Nephron progenitor cell (in vitro differentiated cells): ENCODE measurements at places on chromosomes 2 and 18.

DNA sequence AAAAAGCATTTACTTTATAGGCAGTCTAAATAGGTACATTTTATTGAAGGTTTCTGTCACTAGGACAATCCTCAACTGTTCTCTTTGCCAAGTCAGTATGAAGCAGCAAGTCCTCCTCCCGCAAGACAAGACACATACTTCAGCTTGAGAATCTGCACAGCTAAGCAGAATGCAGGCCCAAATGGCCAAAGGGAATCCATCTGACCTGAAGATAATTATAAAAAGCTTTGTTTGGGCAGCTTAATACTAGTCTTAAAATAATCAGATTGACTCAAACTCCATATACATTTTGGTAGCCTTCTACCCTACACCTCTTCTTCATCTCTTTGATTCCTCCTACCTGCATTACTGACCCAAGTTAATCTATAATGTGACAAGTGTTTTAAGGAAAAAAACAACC is 1.8 kb downstream of the LANCL1 start:
- no peaks in the 10 kb centered on the region for H3K27me3 ChIP-seq
- H3K27ac ChIP-seq = no peak overlapping the region

DNA sequence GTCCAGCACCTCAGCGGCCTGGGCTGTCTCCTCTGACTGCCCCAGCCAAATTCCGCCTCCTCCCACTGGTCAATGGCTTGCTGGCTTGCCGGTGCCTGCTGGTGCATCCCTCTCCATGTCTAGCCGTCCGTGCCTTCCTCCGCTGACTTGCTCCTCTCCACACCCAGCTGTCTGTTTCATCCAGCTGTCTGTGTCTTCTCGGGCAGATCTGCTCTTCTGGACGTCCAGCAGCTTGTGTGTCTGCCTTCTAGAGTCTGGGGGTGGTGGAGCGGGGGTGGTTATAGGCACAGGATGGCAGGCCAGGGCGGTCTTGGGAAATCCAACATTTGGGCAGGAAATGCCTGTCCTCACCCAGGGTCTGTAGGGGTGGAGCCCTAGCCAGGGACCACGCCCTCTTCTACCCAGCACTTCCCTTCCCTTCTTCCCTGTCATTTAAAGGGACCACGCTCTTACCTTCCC is 369.2 kb downstream of the GALNT13 start:
- H3K4me1 ChIP-seq = no peaks in the 10 kb centered on the region
- no peaks in the 10 kb centered on the region for H3K36me3 ChIP-seq
- no peak for DNase-seq
- peaks cover 5% of the 10 kb centered on the region for H3K27me3 ChIP-seq

DNA sequence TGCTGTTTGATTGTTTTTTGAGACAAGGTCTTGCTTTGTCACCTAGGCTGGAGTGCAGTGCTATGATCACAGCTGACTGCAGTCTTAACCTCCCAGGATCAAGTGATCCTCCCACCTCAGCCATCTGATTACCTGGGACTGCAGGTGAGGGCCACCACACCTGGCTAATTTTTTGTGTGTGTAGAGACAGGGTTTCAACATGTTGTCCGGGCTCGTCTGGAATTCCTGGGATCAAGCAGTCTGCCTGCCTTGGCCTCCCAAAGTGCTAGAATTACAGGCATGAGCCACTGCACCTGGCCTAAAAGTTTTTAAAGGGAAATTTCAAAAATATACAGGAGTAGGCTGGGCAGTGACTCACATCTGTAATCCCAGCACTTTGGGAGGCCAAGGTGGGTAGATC is 22.4 kb downstream of the CARF start:
- H3K36me3 ChIP-seq = peaks cover 53% of the 10 kb centered on the region
- H3K27me3 ChIP-seq = no peaks in the 10 kb centered on the region
- no peak for DNase-seq
- H3K4me1 ChIP-seq = no peaks in the 10 kb centered on the region

DNA sequence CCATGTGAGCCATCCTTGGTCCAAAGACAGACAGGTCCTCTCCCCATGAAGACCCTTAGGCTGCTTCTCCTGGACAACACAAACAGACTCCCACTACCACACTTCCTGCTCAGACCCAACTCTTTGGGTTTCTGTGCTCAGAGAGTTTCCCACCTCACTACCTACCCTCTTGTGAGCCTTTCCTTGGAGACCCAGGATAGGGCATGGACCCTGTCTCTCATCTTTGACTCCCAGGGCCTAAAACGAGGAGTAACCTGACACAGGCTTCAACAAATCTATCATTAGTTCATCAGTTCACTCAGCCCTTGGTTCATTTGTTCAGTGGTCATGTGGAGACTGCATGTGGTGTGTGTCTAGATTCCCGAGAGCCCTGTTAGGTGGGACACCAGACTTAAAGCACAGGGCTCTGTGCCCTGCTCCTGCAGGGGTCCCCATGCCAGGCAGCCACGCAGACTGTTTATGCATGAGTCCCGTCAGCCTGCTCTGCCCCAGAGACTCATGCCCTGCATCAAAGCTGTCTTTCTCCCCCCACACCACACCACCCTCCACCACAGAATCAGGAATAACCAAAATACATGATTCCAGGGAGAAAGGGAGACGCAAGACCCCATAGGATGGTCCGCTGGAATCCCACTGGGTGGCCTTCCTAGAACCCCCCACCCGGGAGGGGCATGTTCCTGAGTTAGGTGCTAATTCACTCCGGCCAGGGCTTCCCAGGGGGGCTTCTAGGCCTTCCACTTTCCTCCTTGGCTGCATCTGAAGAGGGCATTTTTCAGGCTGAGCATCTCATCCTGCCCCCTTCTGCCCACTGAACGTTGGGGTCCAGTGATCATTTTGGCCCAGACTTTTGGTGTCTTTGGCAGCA is 100.2 kb upstream of the TEX51 start:
- no peak overlapping the region for H3K4me3 ChIP-seq
- peaks cover 3% of the 10 kb centered on the region for H3K4me1 ChIP-seq
- no peak for DNase-seq
- H3K36me3 ChIP-seq = no peaks in the 10 kb centered on the region
- H3K27ac ChIP-seq = no peak overlapping the region
- peaks cover 10% of the 10 kb centered on the region for H3K27me3 ChIP-seq

DNA sequence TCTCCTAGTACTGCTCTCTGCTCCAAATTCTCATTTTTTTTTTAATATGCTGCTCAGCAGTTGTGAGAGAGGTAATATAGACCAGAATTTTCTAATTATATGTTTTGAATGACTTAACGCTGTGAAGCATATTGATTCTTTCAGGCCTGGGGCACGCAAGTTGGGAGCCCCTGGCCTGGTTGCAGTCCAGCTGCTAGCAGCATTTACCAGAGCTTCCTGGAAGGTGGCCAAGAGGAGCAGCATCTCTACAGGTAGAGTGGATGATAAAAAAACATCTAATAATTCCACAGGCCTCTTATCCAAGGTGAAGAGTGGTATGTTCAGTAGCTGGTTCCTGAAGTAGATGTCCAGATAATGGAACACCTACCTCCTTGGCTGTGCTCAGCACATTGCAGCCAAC is 7.3 kb upstream of the UGP2 start:
- H3K27ac ChIP-seq = no peak overlapping the region
- no peaks in the 10 kb centered on the region for H3K36me3 ChIP-seq
- peaks cover under 1% of the 10 kb centered on the region for H3K4me1 ChIP-seq
- DNase-seq = no peak

- peaks cover 15% of the 10 kb centered on the region for H3K27me3 ChIP-seq
- H3K36me3 ChIP-seq = no peaks in the 10 kb centered on the region
- DNase-seq = no peak
- H3K27ac ChIP-seq = no peak overlapping the region
- H3K4me1 ChIP-seq = peaks cover 8% of the 10 kb centered on the region
- no peak overlapping the region for H3K4me3 ChIP-seq
Observed at GRCh38 chr2:113135317-113135716, 7.9 kb downstream of the IL1RN start.

DNA sequence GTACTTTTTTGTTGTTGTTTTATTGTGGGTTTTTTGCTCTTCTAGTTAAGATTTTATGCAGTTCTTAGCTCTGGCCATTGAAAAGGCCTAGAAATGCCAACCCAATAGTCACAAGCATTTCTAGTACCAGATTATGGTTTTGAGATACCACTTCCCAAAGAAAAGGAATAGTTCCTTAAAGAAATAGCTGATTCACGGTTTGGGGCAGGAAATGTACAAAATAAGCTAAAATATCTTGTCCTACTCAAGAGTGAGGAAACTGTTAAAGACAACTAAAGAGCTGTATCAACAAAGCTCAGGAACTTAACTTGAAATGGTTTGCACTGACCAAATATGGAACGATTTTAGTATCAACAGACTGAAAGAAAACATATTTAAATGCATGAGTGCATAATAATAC is 35.4 kb downstream of the PGAP1 start:
- DNase-seq = no peak
- no peaks in the 10 kb centered on the region for H3K27me3 ChIP-seq
- no peaks in the 10 kb centered on the region for H3K4me1 ChIP-seq
- no peak overlapping the region for H3K27ac ChIP-seq

GRCh38 chr18:22115573-22115972 is 53.8 kb upstream of the GATA6 start:
- H3K4me1 ChIP-seq = peaks cover 16% of the 10 kb centered on the region
- no peaks in the 10 kb centered on the region for H3K27me3 ChIP-seq
- no peak for DNase-seq

- H3K27ac ChIP-seq = no peak overlapping the region
- peaks cover 10% of the 10 kb centered on the region for H3K4me1 ChIP-seq
- no peaks in the 10 kb centered on the region for H3K36me3 ChIP-seq
Observed at GRCh38 chr2:157055660-157056199, 201.8 kb upstream of the GALNT5 start.

DNA sequence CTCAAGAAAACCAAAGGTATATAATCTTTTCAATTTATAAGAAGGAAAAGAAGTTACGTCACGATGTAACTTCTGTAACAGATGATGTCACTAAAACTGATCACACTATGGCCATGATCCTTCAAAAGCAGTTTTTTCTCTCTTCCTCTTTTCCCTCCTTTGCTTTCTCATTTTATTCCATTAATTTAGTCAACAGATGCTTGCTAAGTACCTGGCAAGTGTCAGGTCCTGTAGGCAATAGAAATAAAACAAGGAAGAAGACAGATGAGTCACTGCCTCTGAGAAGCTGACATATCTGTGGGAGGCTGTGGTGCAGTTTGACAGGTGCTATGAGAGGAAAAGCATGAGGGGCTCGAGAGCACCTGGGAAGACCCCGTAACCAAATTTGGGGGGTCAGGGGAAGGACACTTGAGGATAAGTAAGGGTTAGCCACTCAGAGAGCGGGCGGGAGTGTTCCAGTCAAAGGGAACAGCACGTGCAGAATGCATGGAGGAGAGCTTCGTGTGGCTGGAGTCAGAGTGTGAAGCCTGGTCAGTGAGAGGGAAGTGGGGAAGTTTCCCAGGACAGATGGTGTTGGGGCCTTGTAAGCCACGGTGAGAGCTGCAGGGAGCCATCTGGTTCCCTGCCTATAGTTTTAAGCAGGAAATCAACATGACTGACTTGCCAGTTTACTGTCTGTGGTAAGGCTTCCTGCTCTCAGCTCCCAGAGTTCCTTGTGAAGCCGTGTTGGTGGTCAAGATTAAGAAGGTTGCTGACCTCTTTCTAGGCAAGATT is 198.8 kb upstream of the FOSL2 start:
- DNase-seq = no peak
- H3K27ac ChIP-seq = peak overlapping the region; percentile 88
- H3K27me3 ChIP-seq = no peaks in the 10 kb centered on the region
- no peaks in the 10 kb centered on the region for H3K4me1 ChIP-seq
- H3K36me3 ChIP-seq = peaks cover 5% of the 10 kb centered on the region
- no peak overlapping the region for H3K4me3 ChIP-seq

DNA sequence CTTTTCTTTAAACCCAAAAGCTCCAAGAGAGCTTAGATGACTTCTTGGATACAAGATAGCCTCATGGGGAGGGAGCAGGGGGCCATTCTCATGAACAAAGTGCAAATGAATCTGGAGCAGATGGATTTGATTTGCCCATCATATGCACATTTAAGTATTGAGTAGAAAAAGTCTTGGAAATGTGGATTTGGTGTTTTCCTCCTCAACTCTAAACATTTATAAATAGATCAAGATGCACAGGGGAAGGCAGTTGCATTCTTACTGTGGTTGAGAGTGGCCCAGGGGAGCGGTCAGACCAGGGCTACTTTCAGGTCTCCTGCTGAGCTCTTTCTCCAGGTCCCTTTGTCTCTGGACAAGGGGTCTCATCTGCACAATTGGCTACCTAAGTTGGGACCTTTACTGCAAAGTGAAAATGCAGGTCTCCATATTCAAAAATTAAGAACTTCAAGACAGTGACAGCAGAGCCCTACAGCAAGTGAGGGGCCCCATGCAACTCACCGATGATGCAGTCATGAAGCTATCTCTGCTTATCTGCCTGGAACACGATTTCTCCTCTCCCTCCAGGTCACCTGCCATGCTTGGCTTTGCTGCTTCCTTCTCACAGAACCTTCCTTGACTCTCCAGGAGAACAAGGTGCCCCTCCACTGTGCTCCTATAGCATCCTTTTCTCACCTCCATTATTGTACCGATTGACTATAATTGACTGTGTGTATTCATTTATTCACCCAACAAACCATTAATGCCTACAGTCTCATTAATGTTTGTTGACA is 145.4 kb downstream of the LPIN1 start:
- no peaks in the 10 kb centered on the region for H3K4me1 ChIP-seq
- no peak overlapping the region for H3K4me3 ChIP-seq
- H3K36me3 ChIP-seq = peaks cover 6% of the 10 kb centered on the region
- no peak overlapping the region for H3K27ac ChIP-seq

- H3K36me3 ChIP-seq = no peaks in the 10 kb centered on the region
- peaks cover 39% of the 10 kb centered on the region for H3K4me1 ChIP-seq
- peaks cover 25% of the 10 kb centered on the region for H3K27me3 ChIP-seq
- no peak overlapping the region for H3K4me3 ChIP-seq
Observed at GRCh38 chr2:219423652-219424377, 5.6 kb downstream of the DES start.

- peaks cover 35% of the 10 kb centered on the region for H3K27me3 ChIP-seq
- peak overlapping the region; percentile 79 for H3K4me3 ChIP-seq
- H3K4me1 ChIP-seq = peaks cover 44% of the 10 kb centered on the region
- H3K36me3 ChIP-seq = peaks cover 9% of the 10 kb centered on the region
Observed at GRCh38 chr2:20106746-20107145, 55.3 kb upstream of the LAPTM4A start.

- no peak overlapping the region for H3K4me3 ChIP-seq
- no peaks in the 10 kb centered on the region for H3K36me3 ChIP-seq
- no peak for DNase-seq
- peaks cover 10% of the 10 kb centered on the region for H3K27me3 ChIP-seq
- H3K27ac ChIP-seq = peak overlapping the region; percentile 46
Observed at GRCh38 chr2:23541503-23542229, 156.7 kb downstream of the KLHL29 start.

- no peak overlapping the region for H3K4me3 ChIP-seq
- no peaks in the 10 kb centered on the region for H3K36me3 ChIP-seq
- no peaks in the 10 kb centered on the region for H3K27me3 ChIP-seq
- no peak overlapping the region for H3K27ac ChIP-seq
Observed at GRCh38 chr18:1528964-1529509, 624.4 kb downstream of the ADCYAP1 start.

DNA sequence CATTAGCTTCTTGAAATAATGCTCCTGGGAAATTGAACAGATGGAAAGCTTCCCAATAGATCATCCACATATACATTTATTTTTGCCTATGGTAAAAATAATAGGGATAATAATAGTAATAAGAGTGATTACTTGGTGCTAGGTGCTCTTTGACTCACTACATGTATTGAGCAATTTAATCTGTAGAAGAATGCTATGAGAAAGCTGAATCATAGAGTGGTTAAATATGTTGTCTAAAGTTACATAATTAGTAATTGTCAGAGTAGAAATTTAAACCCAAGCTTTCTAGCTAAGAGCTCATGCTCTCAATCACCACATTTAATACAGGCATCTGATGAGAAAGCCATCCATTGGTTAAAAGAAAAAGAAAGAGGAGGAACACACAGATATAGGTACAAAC is 590.5 kb upstream of the SLC8A1 start:
- H3K4me1 ChIP-seq = no peaks in the 10 kb centered on the region
- H3K36me3 ChIP-seq = no peaks in the 10 kb centered on the region
- no peak for DNase-seq
- no peak overlapping the region for H3K27ac ChIP-seq
- H3K4me3 ChIP-seq = no peak overlapping the region
- H3K27me3 ChIP-seq = no peaks in the 10 kb centered on the region
